Stimulated activated CD8-positive, alpha-beta memory T cell treated with anti-CD3 and anti-CD28 coated beads, Interleukin-4, amount 100 ng/mL, for 1 hour (primary cell): ENCODE measurements at places on chromosomes 7 and 10.
A peak's percentile ranks its signal among the peaks of the same experiment; 100 is the strongest.

- DNase-seq, result no peak
Measured at GRCh38 chr10:128808921-128809440, 658.1 kb upstream of the MGMT start.

DNA sequence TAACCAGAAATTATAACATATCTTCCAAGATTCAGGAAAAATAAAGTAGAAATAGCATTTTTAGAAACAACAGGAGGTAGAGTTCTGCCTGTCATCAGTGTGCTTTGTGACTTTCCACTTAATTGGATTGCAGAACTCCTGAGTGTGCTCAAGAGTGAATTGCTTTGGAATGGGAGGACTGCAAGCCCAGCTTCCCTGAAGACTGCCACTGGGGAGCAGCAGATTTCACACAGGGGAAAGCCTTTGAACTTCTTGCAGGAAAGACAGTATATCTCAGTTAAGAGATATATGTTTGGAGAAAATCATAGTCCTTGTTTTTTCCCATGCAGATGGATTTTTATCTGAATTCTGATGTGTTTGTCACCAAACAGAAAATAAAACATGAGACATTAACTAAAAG is 124.5 kb downstream of the TMEM168 start:
- DNase-seq, result no peak

DNA sequence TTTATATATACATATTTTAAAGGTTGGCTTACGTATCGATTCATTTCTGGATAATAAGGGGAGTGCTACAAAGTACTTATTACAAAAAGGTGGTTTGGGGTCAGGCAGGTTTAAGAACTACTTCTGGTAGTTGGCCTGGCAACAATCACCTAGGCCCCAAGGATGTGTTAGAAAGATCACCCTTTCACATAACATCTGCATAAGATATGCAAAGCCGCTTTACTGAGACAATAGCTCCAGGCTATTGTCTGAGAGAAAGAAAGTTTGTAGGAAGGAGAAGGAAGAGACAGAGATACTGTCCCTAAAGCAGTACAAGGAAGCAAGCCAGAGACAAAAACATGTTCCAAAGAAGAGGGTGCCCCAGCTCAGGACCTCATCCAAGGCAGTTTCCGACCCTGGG is 6.2 kb downstream of the PAXIP1 start:
- DNase-seq, result no peak

DNA sequence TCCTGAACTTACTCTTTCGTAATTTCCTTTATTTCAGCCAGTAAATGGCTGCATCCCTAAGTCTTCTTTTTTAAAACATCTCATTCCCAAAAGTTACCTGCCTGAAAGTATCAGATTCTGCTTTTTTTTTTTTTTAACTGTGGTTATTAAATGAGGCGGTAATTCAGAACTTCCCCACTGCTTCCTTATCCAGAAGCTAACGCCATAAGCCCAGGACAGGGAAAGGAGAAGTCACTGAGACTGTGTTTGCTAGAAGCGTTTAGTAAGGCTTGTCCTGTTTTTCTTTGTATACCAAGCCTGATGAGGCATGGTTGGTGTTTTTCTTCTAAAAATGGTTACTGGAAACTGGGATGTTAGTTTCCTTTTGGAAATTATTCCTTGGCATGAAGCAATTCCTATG is 197.8 kb downstream of the CELF2 start:
- no peak for DNase-seq

- DNase-seq, result no peak
Measured at GRCh38 chr10:70359017-70359550, 23.3 kb downstream of the LRRC20 start.

- no peak for DNase-seq
Measured at GRCh38 chr7:47666164-47666862, 84.4 kb upstream of the TNS3 start.

- no peak for DNase-seq
Measured at GRCh38 chr7:94054130-94054529, 50.0 kb upstream of the BET1 start.

GRCh38 chr10:18290651-18291313 is 150.6 kb downstream of the CACNB2 start:
- no peak for DNase-seq

- DNase-seq, result no peak
Measured at GRCh38 chr10:110083884-110084283, 76.1 kb downstream of the ADD3 start.

GRCh38 chr7:91083855-91084644 is 180.2 kb upstream of the FZD1 start:
- no peak for DNase-seq

- no peak for DNase-seq
Measured at GRCh38 chr10:59905066-59905730, 1.2 kb downstream of the CCDC6 start.

- DNase-seq, result no peak
Measured at GRCh38 chr7:50431316-50431715, 18.8 kb downstream of the FIGNL1 start.

DNA sequence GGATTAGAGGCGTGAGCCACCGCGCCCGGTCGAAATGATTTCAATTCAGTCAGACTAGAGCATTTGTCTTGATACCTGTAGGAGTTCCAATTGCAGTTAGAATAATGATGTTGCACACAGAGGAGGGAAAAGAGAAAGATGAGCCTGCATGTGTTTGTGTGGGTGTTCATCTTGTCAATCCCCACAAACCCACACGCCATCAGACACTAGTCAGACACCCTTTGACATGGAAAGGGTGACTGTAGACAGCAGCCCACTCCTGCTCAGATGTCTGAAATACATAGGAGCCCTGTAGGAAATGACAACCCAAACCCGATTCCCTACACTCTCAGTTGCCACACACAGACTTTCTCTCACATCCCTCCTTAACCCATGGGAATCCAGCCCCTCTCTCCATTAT is 92.0 kb downstream of the ABLIM1 start:
- no peak for DNase-seq

- peak; percentile 62 for DNase-seq
Measured at GRCh38 chr7:601595-602340, 82.1 kb upstream of the PDGFA start.

DNA sequence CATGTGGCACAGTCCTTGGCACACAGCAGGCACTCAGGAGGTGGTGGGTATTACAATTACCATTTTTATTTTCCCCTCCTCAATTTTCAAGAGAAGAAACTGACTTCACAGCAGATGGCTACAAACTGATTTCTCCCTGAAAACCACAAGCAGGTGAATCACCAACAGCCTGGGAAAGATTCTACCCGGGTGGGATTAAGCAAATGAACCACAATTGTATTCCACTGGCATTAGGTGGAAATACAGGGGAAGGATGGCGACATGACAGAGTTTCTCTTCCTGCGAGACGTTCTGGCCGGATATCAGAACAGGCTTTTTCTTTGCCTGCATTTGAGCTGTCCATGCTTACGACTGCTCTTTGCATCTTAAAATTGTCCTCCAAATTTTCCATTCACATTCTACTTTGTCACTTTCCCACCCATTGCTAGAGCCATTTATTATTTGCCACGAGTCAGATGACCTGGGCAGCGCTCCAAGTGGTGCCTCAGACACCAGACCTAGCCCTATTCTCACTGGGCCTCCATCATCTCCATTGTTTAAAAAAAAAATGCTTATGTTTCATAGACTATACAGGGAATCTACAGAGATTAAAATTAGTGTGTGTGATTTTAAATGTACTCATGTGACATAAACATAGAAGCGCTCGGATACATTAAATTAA is 4.6 kb downstream of the DENND11 start:
- DNase-seq, result no peak

- no peak for DNase-seq
Measured at GRCh38 chr10:11610166-11610825, 1.2 kb downstream of the USP6NL start.

DNA sequence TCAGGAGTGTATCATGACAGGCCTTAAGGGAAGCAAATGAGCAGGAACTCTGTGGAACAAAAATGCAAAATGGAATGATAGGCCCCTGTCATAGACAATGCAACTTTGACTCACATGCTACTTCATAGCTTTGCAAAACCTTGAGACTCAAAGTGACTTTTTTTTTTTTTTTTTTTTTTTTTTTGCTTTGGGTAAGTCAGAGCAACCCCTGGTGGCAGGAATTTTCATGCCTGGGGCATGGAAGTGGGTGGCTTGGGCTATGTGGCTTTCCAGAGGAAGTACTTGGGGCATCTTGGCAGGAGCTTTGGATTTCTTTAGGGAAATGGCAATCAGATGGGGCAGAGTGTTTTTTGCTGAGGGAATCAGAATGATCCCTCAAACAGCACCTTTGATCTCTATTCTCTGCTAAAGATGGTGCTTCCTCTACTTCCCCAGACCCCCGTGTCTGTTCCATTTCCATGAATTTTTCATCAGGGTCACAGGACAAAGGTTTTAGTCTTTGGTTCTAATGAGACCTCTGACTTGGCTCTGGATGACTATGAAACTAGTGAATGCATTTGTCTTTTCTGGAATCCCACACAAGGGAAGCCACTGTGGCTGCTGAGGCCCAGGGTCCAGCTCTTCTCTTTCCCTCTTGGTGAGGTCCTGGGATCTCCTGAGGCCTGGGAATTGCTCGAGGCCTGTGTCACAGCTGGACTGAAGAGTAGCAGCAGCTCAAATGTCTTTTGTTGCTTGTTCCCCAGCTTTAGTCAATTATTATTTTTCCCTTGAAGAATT is 62.8 kb downstream of the TACC2 start:
- DNase-seq, result no peak

- no peak for DNase-seq
Measured at GRCh38 chr7:47147213-47147631, 434.7 kb downstream of the TNS3 start.

DNA sequence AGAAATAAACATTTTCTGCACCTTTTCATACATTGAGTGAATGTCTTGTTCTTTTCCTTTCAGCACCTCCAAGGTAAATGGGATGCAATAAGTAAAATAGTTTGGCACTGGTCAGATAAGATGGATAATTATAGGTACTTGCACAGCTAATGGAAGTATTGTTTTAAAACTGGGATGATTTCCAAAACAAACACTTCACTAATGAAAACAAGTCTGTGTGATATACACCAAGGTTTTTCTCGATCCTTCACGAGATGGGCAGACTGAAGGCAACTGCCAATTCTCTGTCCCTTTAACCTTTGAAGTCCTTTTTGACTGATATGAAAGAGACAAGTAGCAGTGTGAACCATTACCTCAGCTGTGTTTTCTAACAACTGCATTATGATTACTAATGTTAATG is 423.8 kb downstream of the GFRA1 start:
- DNase-seq, result no peak

- no peak for DNase-seq
Measured at GRCh38 chr7:90618876-90619275, 22.8 kb downstream of the CDK14 start.

DNA sequence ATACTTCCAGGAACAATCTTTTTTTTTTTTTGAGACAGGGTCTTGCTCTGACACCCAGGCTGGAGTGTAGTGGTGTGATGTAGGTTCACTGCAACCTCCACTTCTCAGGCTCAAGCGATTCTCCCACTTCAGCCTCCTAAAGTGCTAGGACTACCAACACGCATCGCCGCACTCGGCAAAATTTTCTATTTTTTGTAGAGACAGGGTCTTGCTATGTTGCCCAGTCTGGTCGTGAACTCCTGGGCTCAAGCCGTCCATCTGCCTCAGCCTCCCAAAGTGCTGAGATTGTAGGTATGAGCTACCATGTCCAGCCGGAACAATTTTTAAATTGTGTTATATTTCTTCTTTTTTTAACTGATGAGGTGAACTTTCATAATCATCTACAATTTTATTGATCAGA is 2.1 kb downstream of the ZNF511 start:
- no peak for DNase-seq

GRCh38 chr10:42932735-42933447 is 144.0 kb upstream of the RET start:
- DNase-seq, result peak; percentile 32

DNA sequence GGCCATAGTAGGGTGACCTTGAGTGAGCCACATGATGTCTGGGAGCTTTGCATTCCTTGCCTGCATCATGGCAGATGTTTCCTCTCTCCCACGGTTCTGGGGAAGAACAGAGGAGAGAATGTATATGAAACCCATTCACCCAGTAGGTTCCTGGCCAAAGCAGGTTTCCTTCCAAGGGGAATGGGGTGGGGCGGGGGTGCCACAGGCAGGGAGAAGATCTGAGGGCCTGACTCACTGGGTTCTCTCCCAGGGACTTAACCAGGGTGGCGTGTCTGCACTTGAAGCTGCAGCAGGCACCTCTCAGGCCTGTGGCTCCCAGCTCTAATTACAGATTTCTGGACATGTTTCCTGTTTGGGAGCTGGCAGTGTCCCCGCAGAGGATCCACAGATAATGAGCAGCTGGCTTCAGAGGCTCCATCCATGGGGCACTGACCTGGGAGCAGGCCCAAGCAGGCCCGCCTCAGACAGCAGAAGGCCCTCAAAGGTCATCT is 50.2 kb upstream of the ZMIZ1 start:
- no peak for DNase-seq

DNA sequence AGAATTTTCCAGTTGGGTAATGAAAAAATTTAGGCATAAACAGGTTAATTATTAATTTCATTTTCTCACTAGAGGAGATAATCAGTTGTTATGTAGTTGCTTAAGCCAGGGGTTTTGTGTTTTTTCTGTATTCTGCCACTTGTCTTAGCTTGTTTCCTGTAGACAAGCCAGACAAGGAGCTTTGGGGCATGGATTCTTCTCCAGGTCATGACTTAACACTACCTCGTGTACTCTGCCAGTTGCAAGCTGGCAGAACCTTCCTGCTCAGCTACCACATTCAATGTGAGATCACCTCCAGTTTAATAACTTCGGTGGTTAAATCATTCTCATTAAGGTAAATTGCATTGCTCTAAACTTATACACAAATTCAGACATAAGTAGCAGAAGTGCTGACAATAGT is 1.8 kb downstream of the CCM2 start:
- DNase-seq, result no peak

DNA sequence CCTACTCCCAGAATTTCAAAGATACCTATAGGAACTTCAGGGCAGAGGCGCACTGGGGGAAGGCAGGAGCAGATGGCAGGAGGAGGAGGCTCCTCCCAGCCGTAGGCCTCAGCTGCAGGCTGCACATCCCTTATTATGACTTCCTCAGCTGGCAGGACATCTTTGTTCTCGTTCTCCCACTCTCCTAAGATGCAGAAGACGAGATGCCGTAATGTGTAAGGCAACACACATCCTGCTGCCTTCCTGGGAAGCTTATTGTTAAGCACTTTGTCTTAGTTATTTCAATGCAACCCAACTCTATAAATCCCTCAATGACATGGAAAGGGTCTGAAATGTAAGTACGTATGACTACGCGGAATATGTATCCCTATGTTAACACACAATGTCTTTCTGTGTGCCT is 599.8 kb upstream of the MGMT start:
- no peak for DNase-seq

DNA sequence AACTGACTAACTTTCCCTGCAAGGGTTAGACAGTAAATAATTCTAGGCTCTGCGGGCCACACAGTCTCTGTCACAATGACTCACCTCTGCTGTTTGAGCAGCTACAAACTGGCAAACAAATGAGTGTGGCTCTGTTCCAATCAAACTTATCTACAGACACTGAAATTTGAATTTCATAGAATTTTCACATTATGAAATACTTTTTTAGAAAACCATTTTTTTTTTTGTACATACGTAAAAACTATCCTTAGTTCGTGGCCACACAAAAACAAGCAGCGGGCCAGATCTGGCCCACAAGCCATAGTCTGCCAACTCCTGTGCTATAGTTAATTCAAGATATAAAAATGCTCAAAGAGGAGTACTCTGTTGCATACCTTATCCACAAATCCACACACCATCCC is 32.6 kb downstream of the PIP4K2A start:
- DNase-seq, result no peak
